ENCODE measurements at places on chromosomes 4 and X. TPM values are rescaled to one million over a fixed set of nuclear protein-coding genes. Genes with fewer than 3 reads are reported as not detected.

CXCL5 gene
- total RNA-seq, result 0.12 TPM

BTC gene
- total RNA-seq, result 1.8 TPM

ARSJ gene
- 6.1 TPM for total RNA-seq

CNKSR2 gene
- 0.35 TPM for total RNA-seq

XAGE1A gene
- not detected for total RNA-seq

TIGD4 gene
- 0.59 TPM for total RNA-seq

MAGEC2 gene
- not detected for total RNA-seq

ADAMTS3 gene
- total RNA-seq, result 6.6 TPM

DNA sequence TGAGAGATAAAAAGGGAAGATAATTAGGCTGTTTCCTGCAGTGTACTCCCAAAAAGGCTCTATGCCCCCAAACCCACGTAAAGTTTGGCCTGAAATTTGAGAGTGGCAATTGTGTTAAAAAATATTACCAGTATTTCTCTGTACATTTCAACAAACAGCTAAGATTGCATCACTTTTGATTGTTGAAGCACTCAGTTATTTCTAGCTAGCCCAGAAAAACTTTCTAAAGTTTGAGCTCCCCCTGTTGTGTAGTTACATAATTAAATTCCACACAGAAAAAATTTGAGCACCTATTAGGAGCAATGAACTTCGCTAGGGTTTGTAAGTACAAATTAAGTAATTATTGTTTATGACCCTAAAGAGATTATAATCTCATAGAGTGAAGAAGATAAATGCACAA is 109.4 kb downstream of the DLG3 start:
- no peak for DNase-seq

DNA sequence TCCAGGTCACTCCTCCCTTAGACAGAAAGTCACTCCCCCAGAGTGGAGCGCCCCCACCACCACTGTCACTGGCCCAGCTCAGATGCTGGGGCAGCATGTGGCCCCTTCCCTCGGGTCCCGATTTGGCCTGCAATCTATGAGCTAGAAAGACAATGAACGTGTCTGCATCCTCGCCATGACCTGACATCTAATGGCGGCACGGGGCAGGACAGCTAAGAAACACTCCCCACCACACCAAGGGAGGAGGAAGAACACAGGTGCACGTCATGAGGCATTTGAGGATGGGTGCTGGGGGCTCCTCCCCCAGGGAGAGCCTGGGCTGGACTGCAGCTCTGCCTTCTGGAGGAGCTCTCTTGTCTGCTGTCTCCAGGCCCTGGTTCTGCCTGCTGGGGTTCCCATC is 8.7 kb downstream of the RNF212 start:
- no peak for DNase-seq

DNA sequence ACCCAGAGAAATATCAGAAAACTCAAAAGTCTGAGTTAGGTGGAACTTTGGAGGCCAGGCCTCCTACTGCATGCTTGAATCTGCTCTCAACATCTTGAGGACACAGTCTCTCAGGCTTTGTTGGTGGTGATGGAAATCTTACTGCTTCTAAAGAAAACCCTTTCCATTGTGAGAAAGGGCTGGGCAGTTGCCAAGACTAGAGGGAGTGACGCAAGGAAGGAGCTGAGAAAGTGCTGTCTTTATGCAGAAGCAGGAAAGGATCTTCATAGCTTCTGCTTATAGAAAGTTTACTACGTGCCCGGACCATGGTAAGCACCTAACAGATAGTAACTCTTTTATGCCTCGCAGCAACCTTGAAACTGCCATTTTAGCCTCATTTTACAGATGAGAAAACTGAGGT is 2.4 kb upstream of the CRMP1 start:
- no peak for DNase-seq

GRCh38 chr4:100576570-100576969 is 58.7 kb upstream of the EMCN start:
- DNase-seq, result no peak

DNA sequence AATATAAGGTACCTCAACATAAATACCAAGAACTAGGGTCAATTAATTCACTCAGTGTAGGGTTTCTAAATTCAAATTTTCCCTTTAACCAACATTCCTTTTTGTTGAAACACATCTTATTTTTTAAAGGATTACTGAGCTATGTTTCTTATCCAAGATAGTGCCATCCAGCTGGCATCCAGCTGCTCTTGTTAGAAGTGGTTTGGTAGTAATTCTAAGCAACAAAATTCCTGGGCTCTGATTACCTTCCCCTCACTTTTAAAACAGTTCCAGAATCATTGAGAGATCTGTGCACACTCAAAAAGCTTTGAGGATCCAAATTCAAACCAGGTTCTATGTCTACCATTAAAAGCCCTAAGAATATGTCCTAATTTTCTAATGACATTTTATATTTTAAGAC is 583.7 kb downstream of the TRIML1 start:
- no peak for DNase-seq

- no peak for DNase-seq
These were observed 3.2 kb upstream of the CDKN2AIP start for GRCh38 chr4:183441276-183441675.

DNA sequence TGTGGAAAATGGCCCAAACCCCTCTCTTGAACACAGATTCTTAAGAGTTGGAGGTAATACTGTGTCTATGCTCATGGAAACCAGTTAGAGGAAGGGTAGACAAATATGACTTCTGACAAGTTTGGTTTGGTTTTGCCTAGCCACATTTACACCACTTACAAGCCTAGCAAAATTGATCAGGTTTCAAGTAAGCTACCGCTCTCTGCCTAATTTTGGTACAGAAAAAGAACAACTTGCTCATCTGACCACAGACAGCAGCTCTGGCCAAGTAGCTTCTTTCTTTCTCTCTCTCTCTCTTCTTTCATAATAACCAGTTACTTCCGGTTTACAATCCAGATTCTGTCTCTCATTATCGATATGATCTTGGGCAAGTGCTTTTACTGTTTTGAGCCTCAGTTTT is 260.0 kb downstream of the GLUD2 start:
- DNase-seq, result no peak

DNA sequence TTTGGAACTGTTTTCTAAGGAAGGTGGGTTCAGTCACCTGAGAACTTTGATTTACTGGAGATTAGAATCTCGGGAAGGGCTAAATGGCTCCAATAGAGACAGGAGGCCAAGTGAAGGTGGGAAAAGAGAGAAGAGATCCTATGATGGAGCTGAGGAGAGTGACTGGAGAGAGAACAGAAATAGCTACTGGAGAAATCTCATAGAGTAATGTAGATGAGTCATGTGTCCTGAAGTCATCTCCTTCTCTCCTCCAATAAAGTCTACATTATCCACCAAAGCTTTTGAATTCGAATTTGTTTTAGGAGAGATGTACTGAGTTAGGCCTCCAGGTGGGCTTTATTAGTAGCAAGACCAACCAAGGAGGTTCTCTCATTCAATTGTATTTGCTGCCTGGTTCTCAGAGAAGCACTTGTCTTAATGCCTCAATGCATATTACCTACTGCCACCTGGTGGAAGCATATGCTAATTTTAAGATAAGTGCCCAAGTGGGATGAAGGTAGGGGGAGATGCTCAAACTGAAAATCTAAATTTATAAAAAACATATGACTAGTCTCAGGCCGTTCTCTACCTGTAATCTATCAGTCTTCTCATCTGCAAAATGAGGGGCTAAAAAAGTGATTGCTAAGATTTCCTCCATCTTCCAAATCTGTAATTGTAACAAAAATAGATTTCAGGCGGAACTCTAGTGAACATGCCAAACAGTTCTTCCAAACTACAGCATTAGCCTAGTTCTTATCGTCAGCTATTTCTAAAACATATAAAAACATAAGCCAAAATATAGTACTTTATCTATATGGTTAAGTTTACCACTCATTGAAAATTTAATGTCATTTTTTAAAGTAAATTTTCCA is 24.4 kb downstream of the TXK start:
- no peak for DNase-seq

DNA sequence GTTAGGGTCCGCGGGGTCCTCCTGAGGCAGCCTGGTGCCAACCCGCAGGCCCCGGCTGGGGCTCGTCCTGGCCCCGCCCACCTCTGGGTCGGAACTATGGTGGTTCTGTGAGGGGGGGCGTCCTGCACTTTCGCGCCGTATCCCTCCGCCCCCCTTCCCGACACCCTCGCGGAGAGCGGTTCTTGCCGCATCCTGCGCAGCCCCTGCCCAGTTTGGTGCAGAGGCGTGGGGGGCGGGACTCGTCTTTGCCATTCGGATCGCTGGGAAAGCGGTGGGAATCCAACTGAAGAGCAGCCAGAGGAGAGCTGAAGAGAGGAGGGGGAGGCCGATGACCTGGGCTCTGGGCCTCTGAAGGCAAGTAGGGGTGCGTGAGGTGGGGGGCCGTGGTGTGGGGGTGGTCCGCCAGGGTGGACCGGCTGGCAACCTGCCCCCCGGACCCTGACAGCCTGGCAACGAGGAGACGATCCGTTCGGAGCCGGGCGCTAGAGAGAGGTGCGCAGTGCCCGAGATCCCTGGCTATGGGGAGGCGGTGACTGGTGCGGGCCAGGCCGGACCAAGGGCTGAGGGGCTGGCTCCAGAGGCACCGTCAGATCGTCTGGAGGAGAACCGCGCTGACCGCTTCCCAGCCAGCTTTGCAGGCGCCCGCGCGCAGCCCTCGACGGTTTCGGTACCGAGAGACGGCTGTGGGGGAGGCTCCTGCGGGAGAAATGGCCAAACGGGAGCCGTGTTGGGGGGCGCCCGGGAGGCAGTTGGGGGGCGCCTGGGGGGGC is at the start of gene GPRASP1:
GPRASP1 (plus strand) TSS at position 242 of the 770 bp plus-strand sequence. CDS start 2,431 bp downstream, outside the sequence.
- DNase-seq, result peak; percentile 86

GRCh38 chr4:108651014-108651791 is 804 bp downstream of the OSTC start:
- no peak for DNase-seq

DNA sequence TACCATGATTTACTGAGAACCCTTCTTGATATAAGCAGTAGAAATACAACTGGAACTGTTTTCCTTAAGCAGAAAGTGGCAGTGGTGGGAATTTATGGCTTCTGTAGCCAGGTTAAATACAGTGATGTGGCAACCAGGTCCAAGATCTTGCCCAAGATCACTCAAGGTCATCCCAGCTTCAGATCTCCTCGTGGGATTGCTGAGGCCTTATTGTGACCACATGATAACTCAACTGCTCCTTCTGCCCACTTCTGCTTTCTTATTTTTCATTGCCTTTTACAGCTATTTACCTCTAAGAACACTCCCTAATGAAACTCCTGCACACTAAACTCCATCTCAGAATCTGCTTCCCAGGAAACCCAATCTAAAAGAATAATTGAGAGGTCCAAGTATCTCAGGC is 12.4 kb upstream of the CYBB start:
- no peak for DNase-seq

DNA sequence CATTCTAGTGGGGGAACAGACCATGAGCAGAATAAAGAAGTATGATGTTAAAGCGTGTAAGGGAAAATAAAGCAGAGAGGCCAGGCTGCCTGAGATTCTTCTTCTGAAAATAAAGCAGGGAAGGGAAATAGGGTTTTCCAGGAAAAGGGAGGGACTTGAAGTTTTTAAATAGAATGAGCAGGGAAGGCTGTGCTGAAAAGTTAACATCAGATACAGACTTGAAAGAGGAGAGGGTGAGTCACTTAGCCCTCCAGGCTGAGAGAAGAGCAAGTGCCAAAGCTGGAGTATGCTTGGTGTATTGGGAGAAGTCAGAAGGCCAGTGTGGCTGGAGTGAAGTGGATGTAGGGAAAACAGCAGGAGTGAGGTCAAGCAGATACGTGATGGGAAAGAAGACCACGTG is 10.0 kb upstream of the PLK4 start:
- no peak for DNase-seq

GRCh38 chr4:80434238-80434637 is 98.7 kb downstream of the CFAP299 start:
- no peak for DNase-seq

DNA sequence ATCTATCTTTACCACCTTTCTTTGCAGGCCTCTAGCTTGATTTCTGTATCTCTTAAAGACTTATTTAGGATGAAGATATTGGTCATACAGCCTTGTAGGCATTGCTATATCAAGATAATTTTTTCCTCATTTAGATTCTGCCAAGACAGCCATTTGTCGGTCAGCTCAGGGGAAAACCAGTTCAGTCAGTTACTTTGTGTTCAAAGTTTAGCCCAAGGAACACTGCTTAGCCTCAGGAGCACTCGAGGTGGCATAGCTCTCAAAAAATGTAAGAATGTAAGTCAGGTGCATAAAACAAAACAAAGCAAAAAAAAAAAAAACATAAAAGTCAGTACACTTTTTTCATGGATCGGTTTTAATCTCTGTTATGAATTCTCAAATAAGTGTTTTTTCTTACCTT is 43.4 kb downstream of the NRK start:
- DNase-seq, result no peak

DNA sequence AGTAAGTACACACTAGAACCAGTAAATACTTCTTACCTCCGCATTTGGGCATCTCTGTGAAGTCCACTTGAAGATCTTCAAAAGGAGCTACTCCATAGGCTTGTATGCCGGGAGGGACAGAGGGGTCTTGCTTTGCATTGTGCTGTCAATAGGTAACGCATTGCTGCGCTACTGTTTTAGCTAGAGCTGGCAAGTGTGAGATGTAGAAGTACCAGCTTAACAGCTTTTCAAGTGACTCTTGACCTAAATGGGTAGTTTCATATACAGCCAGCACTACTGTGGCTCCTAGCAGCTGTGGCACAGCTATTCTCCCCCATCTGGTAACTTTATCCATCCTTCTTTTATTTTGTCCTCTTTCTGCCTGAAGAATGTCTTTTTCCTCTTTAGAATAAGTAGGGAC is 205.3 kb upstream of the KLF8 start:
- no peak for DNase-seq

GRCh38 chr4:43853565-43854264 is 594.9 kb downstream of the KCTD8 start:
- DNase-seq, result no peak

- no peak for DNase-seq
These were observed 102.3 kb downstream of the AGTR2 start for GRCh38 chrX:116272861-116273260.

GRCh38 chr4:117412661-117413060 is 327.3 kb upstream of the TRAM1L1 start:
- no peak for DNase-seq

- no peak for DNase-seq
These were observed 232.4 kb downstream of the PPP3CA start for GRCh38 chr4:101114936-101115372.

DNA sequence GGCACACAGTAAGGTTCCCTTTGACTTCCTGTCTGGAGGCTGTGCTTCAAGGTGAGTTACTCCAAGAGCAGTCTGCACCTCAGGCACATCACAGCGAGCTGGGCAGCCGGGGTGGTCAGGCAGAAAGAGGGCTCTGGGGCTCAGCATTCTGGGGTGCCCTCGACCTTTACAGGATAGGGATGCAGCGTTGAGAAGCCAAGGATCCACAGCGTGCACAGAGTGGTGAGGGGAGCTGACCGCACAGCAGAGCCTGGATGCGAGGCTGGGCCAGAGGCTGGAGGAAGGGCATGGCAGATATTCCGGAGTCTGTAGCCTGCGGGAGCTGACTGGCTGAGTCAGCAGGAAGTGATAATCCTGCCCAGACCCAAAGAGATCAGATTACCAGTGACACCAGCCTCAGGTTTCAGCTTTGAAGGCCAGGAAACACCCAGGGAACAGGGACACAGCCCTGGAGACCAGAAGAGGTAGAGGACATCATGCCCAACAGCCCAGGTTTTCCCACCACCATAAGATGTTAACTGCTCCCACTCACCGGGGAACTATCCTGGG is 38.4 kb upstream of the PDLIM3 start:
- no peak for DNase-seq

- no peak for DNase-seq
These were observed 549 bp upstream of the XG start for GRCh38 chrX:2751291-2751690.

Data from ovary (tissue), 10 donors.